ENCODE measurements at places on chromosomes 7 and 10.

DNA sequence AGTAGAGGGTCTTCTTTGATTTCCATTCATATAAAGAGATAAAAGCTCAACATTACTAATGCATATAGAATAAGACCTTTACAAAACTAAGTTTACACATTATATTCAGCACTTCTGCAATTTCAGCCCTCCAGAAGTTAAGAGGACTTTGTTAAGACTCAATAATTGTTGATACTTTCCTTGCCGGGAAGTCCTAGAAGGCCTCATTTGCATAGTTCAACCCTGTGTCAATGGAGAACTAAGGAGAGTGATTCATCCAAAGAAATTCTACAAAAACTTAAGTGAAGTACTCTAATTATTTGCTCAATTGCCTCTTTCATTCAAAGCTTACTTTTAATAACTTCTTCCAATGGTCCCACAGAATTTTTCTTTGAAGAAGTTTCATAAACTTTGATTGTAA lies 1060.3 kb upstream of the CELF2 start:
- no peak for DNase-seq

- peak; percentile 16 for DNase-seq
These were observed 168.2 kb downstream of the SND1 start for GRCh38 chr7:127819975-127820731.

- no peak for DNase-seq
These were observed 41.6 kb upstream of the LYZL2 start for GRCh38 chr10:30671026-30671616.

- DNase-seq = no peak
These were observed 657.7 kb upstream of the MBL2 start for GRCh38 chr10:53430127-53430891.

GRCh38 chr7:37698276-37698675 lies 14.7 kb downstream of the GPR141 start:
- DNase-seq = no peak

- DNase-seq = no peak
These were observed 102.5 kb downstream of the CDK14 start for GRCh38 chr7:90698616-90699015.

GRCh38 chr7:96179837-96180236 lies 142.1 kb downstream of the SLC25A13 start:
- no peak for DNase-seq

- no peak for DNase-seq
These were observed 271.3 kb upstream of the CACNA2D1 start for GRCh38 chr7:82714883-82715282.

DNA sequence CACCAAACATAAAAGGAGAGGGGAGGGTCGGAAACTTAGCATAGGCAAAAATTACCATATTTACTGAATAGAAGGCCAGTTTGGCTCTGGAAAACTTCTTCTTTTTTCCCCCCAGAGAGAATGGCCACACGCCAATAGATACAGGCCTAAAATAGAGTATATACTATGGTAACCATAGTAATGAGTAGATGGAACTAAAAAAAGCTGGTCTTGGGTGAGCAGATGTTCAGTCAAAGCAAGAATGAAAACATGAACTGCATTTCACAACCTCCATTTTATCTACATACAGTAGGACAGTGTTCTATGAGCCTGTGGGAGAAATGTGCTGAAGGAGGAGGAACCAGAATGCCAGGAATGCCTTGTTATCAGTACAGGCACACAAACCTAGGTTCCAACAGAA lies 141.7 kb upstream of the SEMA3A start:
- DNase-seq = no peak

All from stomach (tissue), 19 donors.